Adipose tissue (tissue), 3 donors: ENCODE measurements at places on chromosomes 13 and 19. TPM values are rescaled to one million over a fixed set of nuclear protein-coding genes. Genes with fewer than 3 reads are reported as not detected.

Gene LENG9
- polyA plus RNA-seq: 19.7 TPM

Gene ZNF738
- polyA plus RNA-seq: 4.6 TPM

Gene TMEM145
- polyA plus RNA-seq: 1.4 TPM

Gene TTC9B
- polyA plus RNA-seq: 0.10 TPM

Gene SPACA4
- polyA plus RNA-seq: not detected

Gene ZNF563
- polyA plus RNA-seq: 0.67 TPM

Gene SCAMP4
- 18.7 TPM for polyA plus RNA-seq

Gene PSG2
- polyA plus RNA-seq: not detected

Gene KLK1
- polyA plus RNA-seq: 1,524 TPM

Gene PRSS57
- 0.34 TPM for polyA plus RNA-seq

Gene IGFL2
- 1.1 TPM for polyA plus RNA-seq

Gene ZNF439
- 0.88 TPM for polyA plus RNA-seq

Gene MRPL4
- 33.4 TPM for polyA plus RNA-seq

Gene NCR1
- polyA plus RNA-seq: 0.16 TPM

Gene ERICH6B
- not detected for polyA plus RNA-seq

Gene TMEM86B
- 2.1 TPM for polyA plus RNA-seq

Gene RETN
- polyA plus RNA-seq: 20.0 TPM

Gene NPHS1
- 13.6 TPM for polyA plus RNA-seq

Gene MICU2
- polyA plus RNA-seq: 28.9 TPM

Gene SOX1
- not detected for polyA plus RNA-seq

Gene VSTM2B
- not detected for polyA plus RNA-seq

Gene C13orf42
- polyA plus RNA-seq: 0.06 TPM

Gene MTUS2
- polyA plus RNA-seq: 7.4 TPM

Gene PRR22
- 2.1 TPM for polyA plus RNA-seq

Gene CAMSAP3
- polyA plus RNA-seq: 0.11 TPM

Gene REEP6
- 5.5 TPM for polyA plus RNA-seq

Gene SCGB2B2
- 0.12 TPM for polyA plus RNA-seq

Gene GJA3
- not detected for polyA plus RNA-seq

Gene CPAMD8
- 9.6 TPM for polyA plus RNA-seq

Gene LRCH1
- 6.5 TPM for polyA plus RNA-seq

Gene TEX101
- 0.06 TPM for polyA plus RNA-seq

Gene FAM216B
- polyA plus RNA-seq: 0.22 TPM
